T-helper 1 cell (primary cell): ENCODE measurements at places on chromosomes 1 and 21.
A peak's percentile ranks its signal among the peaks of the same experiment; 100 is the strongest.

- no peak for DNase-seq
These were observed 31.1 kb upstream of the PDE9A start for GRCh38 chr21:42622284-42622683.

DNA sequence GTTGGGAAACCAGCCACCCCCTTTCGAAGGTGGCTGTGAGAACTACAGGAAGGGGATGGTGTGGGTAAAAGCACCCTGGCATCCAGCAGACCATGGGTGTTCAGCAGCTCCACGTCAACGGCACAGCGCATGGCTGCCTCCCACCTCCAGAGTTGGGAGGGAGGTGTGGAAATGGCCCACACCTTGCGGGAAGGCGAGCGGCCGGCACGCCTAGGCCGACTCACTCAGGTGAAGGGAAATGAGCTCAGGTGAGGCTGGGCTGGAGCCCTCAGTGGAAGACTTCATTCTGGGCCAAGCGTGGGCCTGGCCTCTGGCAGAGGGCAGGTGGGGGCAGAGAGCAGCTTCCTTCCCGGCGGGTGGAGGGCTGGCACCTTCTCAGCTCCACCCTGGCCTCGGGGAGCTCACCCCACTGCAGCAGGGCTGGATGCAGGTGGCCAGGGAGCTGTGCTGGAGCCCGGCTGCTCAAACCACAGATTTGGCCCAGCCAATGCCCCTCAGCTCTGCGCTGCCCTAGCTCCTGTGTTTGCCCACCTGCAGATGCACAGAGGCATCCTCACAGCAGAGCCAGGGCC lies 24.8 kb upstream of the ALDH4A1 start:
- DNase-seq = peak; percentile 26

DNA sequence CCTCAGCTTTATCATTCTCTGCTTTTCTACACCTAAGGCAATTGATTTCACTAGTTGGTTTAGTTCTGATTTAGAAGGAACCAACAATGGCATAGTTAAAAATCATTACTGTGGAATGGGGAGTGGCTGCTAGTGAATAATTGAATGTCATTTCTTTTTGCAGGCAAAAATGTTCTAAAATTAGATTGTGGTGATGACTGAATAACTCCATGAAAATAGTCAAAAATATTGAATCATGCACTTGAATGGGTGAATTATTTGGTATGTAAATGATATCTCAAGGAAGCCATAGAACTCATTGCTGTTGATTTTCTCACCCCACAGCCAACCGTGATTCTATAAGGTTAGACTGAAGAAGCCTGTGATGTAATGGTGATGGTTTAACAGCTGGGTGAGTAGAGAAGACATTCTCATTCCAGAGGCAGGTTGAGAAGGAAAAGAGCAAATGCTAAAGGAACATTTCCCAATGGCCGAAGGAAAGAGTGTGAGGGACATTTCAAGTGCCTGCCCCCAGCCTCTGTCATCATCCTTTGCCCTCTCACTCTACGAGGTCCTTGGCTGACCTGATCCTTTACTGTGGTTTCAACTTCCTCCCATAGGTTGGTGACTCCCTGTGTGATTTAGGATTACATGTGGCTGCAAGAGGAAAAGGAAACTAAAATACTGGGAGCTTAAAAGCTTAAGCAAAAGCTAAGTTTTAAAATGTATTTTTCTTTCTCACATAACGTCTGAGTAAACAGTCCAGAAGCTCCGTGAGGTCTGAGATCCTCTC lies 12.5 kb downstream of the OVAAL start:
- DNase-seq = no peak

GRCh38 chr1:180178511-180179161 lies 24.0 kb downstream of the QSOX1 start:
- DNase-seq = peak; percentile 55

DNA sequence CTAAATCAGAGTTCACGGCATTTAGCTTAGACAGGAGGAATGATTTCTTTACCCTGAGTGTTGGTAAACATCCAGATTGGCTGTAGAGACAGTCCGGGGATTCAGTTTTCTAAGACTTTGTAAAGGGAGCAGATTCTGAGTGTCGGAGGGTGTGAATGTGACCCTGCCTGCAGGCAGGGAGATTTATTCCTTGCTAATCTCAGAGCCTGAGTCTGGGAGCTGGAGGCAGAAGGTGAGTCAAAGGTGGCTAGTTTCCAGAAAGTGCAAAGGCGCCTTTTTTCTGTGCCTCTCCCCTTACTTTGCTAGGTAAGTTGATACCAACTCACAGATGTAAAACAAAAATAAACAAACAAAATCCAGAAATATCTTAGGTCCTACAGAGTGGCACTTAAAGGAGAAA lies 11.7 kb downstream of the ATP1B1 start:
- DNase-seq = no peak
